ENCODE measurements at places on chromosomes 16 and 17.

GRCh38 chr17:2042390-2042847, 597 bp downstream of the OVCA2 start:
- DNase-seq = no peak

- no peak for DNase-seq
Measured at GRCh38 chr17:78484271-78485246, 92.6 kb downstream of the DNAH17 start.

GRCh38 chr17:550463-551180, 164.0 kb downstream of the VPS53 start:
- no peak for DNase-seq

- DNase-seq = no peak
Measured at GRCh38 chr17:39281806-39282205, 56.1 kb upstream of the STAC2 start.

DNA sequence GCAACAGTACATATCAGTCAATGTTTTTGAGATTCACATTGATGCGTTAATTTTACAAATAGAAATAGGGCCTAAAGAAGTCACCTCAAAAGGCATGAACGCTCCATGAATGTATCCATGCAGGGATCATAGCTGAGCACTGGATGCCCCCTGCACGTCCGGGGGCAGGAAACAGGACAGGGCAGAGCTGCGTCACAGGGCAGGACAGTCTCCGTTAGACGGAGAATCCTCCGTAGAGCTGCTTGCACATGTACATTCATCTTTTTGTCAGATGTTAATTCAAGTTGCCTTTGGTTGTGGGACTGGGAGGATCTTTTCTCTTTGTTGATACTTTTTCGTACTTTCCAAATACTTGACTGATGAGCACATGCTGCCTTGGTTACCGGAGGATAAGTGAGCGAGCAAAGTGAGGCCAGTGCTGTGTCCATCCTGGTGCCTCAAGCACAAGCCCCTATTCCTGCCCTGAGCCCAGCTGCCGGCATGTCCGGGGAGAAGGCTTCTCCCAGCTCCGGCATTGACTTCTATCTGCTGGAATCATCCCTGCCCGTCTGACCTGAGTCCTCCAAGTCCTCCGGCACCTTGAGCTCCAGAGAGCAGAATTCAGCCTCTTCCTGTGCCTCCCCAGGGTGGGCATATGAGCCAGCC, 15.0 kb downstream of the GAA start:
- no peak for DNase-seq

GRCh38 chr16:12433691-12434390, 369.8 kb downstream of the CPPED1 start:
- DNase-seq = no peak

DNA sequence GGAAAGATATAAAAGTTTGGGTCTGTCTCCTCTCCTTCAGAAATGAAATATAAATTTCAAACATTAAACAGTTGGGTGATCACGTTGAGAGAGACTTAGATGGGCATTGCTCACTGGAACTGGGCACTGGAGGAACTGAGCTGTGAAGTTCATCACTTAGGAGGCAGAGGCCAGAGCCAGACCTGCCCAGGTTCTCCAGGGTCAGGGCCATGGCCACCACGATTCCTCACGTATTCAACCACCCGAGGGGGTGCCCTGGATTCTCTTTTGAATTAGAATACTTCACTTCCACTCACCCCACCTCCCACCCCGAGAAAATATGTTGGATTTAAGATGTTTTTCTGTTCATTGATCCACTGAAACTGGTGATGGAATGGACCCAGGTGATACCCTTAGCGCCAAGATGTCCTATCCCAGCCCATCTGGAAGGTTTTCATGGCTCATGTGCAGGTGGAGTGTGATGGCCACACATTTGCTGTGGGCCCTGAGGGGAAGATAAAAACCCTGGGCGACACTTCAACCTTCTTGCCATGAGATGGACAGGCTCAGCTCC, 6.1 kb downstream of the PRR29 start:
- DNase-seq = no peak

GRCh38 chr16:11374255-11374654, 29.0 kb downstream of the RMI2 start:
- DNase-seq = no peak

GRCh38 chr16:68892214-68892613, 48.9 kb downstream of the TANGO6 start:
- no peak for DNase-seq

GRCh38 chr17:5902181-5903140, 167.7 kb upstream of the WSCD1 start:
- DNase-seq = peak; percentile 41

DNA sequence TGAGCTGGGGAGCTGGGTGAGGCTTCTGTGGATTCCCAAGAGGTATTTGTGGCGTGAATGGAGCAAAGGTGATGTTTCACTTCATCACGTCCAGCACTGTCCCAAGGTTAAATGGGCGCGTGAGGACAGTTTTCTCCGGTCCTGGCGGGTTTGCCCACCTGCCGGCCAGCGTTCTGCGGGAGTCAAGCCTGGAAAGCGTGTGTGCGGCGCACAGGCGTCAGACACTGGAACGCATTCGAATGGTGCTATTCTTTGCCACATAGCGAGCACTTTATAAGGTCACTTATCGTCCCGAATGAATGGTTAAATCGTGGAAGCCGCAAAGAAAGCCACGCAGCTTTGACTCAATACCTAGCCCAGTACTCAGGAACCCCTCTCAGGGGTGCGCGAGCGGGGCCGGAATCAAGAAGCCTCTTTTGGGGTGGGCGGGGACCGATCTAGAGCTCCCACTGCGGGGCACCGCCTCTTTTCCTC, 446 bp upstream of the PSMD11 start:
- no peak for DNase-seq

Measured in spinal cord (tissue), 10 donors.